GOT3 (cell line): ENCODE measurements at places on chromosomes 2 and 18.

- DNase-seq, result no peak
Observed at GRCh38 chr2:198273660-198274059, 469.3 kb downstream of the PLCL1 start.

DNA sequence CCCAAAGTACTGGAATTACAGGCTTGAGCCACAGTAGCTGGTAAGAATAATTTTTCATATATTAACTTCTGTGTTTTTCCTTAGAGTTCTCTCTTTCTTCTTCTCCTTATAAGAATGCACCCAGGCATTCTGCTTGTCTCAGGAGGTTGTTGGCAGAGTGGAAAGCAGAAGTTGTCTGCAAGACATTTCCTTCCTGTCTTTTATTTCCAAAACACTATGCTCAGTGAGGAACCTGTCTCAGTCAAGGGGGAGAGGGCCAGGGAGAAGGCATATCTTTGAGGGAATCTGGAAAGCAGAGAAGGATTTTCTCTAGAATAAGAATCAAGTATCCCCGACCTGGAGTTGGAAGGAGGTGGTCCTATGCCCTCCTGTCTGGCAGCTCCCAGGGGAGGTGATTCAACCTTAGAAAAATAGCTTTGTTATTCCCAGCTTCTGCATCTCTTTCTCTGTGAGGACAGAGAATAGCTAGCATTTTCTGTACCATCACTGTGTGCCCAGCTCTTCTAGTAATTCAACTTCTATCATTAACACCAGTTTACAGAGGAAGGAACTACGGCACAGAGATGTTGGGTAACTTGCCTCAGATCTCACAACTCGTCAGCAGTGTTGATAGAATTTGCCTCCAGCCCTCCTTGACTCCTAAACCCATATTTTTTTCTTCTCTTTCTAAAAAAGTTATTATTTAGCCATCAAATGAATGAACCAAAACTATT lies 3.8 kb upstream of the LPIN2 start:
- DNase-seq, result no peak

DNA sequence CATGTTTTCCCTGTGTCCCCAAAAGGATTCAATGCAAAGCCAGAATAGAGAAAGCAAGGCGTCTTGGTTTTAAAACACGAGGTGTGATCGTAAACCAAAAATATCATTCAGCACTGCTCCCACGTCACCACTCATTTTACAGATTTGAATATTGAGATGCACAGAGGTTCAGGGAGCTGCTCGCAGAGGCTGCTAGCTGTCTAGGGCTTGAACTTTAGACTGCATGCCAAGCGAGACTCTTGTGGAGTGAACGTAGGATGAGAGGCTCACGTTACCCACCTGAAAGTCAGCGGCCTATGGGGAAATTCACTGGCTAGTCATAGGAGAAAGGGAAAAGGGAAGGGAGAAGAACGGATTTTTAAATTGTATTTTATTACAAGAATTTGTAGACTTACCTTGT lies 130.1 kb downstream of the MBP start:
- DNase-seq, result no peak

DNA sequence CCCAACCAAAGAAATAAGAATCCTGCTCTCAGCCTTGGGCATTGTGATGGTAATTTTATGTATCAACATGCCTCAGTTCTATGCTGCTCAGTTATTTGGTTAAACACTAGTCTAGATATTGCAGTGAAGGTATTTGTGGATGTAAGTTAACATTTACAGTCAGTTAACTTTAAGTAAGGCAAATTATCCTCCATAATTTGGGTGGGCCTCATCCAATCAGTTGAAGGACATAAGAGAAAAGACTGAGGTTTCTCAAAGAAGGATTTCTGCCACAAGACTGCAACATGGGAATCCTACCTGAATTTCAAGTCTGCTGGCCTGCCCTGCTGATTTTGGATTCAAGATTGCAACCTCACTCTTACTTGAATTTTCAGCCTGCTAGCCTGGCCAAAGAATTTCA lies 975.5 kb upstream of the ACVR2A start:
- DNase-seq, result no peak

GRCh38 chr2:205377324-205377723 lies 305.0 kb upstream of the NRP2 start:
- no peak for DNase-seq

DNA sequence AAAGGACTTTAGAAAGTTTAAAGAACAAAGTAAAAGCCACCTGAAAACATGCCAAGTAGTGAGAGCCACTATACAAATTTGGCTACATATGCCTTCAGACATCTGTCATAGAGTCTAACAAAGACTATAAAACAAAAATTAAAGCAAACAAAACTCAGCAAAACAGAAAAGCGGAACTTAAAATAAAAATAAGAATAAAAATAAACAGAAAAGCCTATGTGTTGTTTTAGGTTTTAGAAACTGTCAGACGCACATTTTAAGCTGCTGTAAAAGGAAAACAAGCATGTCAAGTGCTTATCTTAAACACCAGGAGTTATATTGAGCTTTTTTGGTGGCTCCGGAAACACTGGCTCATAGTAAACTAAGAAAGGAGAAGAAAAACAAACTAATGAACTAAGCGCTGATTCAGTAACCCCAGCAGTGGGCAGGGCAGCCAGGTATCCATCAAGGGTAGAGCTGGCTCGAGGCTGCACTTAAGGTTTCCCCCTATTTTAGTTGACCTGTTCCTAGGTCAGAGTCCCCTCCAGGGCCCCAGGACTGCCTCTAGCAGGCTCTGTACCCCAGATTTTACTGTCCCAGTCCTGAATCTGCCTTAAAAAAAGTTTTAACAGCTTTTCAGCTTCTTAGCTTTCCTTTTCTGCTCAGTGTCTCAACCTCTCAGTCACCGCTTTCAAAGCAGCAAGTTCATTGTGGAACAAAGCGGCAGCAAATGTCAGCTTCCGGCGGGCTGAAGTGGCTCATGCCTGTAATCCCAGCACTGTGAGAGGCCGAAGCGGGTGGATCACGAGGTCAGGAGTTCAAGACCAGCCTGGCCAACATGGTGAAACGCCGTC lies 15.4 kb upstream of the RMC1 start:
- no peak for DNase-seq

DNA sequence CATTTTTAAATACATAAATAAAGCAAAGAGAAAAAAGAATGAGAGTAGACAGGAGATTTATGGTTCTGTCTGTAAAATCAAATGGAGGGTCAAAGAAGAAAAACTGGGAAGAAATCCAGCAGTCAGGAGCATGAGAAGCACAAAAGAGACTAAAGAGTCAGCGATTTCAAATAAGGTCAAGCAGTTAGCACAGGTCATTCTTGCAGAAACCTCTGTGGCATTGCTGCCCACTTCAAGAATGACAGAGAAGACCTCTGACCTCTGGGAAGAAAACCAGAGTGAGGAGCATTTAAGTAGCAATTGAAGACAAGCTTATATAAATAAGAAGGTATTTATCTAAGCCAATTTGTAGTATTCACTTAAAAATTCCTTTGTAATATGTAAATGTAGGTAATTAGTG lies 172.0 kb upstream of the SPOPL start:
- DNase-seq, result no peak

- DNase-seq, result no peak
Observed at GRCh38 chr18:38565513-38565912, 999.9 kb upstream of the CELF4 start.

DNA sequence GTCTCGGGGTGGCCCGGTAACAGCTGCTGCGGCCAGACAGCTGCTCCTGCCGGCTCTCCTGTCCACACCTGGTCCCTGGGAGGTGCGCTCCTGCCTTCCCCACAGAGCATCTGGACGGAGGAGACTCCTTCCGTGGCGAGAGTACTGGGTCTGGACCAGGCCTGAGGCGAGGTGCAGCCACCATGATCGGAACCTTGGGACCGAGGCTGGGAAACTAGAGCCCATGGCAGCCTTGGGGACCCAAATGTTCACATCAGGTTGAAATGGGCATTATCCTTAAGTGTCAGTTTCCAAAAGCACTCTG lies 628 bp downstream of the GIGYF2 start:
- DNase-seq, result no peak

DNA sequence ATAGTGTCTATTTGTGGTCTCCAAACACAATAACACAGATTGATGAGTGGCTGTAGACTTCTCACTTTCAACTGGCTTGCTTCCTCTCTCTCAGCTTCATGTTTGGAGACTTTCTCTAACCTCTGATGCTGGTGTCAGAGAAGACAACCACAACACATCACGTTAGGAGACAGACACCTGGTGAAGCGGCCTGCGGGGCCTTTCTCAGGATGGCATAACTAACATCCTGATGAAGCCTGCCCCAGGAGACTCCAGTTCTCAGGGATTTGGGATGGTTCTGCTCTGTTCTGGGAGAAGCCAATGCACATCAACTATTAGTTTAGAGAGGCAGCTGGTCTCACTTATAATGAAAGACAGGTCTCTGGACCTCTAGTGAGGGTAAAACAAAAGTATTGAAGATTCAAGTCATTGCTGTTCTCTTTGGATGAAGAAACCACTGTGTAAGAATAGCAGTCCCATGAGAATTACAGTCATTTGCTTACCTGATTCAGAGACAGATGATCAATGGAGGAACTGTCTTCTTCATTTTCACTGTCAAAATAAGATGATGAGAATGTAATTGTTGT lies 2.0 kb downstream of the IL1A start:
- no peak for DNase-seq

- DNase-seq, result no peak
Observed at GRCh38 chr18:22052405-22053105, 116.8 kb upstream of the GATA6 start.

DNA sequence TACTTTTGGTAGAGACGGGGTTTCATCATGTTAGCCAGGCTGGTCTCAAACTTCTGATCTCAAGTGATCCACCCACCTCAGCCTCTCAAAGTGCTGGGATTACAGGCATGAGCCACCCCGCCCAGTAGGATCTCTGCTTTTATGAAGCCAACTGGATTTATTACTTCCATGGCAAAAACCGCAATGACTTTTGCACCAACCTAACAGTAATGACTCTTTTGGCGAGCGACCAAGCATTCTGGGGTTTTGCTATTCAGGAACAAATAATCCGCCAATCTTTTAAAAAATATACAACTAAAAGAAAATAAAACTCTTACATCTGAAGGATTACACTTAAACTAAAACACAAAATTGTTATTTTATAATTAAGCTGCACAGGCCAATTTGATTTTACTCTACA lies 260.6 kb downstream of the ZEB2 start:
- DNase-seq, result no peak

DNA sequence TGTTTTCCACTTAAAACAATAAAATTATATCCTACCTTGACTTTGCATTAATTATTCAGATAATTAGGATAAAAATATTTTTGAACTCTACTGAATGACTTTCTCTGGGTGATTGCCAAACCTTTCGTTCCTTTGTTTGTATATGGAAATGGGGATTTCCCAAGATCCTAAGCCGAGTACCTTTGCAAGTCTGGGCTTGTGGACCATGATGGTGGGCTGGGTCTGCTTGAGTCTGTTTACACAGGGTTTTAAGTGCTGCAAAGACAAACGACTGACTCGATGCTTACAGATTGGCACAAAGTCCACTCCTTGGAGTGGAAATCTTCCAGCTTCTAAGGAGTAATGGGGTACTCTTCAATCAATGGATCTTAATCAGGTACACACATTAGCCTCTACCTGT lies 659.5 kb downstream of the TSN start:
- DNase-seq, result no peak

DNA sequence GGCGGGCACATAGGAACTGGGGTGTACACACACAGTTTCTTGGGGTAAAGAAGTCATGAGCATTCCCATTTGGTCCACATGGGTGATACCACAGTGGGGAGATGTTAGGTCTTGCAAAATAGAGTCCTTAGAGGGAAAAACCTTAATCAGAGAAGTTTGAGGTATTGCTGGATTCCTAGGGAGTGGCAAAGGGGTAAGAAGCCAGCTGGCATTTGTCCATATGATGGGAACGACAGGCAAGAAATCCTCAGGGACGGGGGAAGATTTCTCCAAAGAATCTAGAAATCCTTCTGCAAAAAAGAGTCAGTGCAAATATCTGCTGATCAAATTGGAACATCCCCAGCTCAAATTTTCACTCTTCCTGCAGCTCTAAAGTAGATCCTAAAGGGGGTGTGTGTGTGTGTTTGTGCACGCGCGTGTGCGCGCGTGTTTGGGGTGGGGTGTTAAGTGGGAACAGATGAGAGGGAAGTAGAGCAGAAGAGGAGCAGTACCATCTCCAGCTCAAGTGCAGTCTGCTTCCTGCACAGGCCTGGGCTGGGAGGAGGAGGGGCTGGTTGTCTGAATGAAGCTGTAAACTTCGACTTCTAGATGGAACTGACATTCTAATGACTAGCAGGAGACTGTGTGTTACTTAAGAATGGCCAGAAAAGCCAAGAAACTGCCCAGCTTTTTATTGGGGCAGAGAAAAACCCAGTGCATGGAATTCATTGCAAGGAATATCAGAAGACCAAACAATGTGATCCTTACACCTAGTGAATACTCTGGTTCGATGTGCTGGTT lies 168.0 kb downstream of the SPP2 start:
- no peak for DNase-seq

DNA sequence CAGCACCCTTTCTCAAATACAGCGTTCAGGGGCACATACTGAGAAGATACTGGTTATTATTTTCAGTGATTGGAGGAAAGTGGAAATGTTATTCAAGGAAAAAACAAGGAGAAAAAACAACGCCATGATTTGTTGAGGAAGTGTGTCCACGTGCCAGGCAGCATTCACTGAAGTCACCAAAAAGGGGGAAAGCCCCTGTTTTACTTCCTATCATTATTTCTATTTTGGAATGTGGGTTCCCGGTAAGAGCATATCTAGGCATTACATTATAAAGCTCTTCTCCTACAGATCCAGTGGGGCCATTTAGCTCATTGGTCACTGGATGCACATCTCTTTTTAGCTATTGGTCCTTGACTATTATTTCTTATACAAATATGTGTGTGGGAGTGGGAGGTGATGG lies 518.7 kb downstream of the TXNL1 start:
- no peak for DNase-seq

GRCh38 chr2:210179351-210179990 lies 8.3 kb upstream of the KANSL1L start:
- no peak for DNase-seq

DNA sequence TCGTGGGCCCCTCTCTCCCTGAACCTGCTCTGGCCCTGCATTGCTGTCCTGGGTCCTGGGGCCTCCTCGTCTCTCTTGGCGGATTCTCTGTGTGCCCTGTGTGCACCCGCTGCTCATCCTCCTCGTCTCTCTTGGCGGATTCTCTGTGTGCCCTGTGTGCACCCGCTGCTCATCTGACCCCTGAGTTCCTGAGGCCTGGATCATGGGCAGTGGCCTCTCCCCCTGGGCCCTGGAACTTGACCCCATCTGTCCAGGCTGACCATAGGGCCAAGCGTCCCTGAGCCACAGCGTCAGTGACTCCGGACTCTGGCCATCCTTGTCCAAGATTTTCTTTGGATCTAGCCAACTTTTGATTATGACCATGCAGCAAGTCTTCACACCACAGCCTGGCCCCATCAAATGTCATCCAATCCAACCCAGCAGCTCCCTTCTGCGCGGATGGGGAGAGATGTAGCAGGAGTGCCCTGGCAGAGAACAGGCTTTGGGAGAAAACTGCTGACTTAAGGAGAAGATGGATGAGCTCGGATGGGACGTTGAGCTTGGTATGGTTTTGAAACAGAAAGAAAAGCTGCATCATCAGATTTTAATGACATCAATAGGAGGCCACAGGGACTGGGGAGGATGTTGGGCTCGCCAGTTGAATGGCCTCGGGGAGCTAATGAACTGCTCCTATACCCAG lies 455.1 kb upstream of the HS6ST1 start:
- DNase-seq, result no peak

- no peak for DNase-seq
Observed at GRCh38 chr18:12656605-12656937, 1.3 kb downstream of the SPIRE1 start.

GRCh38 chr2:226121046-226121738 lies 678.4 kb downstream of the IRS1 start:
- no peak for DNase-seq
